ENCODE measurements at places on chromosomes 3 and 15.

DNA sequence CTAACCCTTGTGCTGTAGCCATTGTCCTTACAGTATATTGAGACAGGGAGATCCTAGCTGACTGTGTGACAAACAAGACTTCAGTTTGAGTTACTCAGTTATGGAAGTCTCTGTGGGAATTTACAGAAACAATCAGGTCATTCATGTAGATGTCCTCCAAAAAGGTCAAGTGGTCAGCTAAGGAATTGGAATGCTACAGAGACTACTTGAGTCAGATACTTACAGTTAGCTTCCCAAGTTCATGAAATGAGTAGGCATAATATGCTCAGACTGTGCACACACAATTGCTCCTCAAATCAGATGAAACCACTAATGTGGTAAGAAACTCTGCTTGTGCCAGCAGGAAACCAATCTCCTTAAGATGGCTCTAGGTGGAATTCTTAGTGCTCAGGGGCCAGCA, 985.7 kb downstream of the NSUN3 start:
- DNase-seq: no peak

DNA sequence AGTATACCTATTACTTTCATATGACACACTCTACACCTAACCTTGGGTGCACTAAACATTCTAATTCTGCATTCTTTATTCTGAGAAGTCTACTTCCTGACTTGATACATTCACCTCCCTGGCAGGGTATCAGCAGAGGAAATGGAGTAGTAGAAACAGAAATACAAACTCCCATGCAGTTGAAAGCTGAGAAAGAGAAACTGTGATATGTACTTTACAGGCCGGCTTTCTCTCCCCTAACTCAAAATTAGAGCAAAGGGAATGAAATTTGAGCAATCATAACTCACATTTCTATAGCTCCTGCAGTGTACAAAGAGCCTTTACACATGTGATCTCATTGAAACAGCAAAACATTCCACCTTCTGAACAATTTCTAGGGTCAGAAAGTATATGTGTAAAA, 135.5 kb upstream of the COL8A1 start:
- DNase-seq: no peak

GRCh38 chr3:154126651-154127050, 5.5 kb downstream of the ARHGEF26 start:
- DNase-seq: no peak

DNA sequence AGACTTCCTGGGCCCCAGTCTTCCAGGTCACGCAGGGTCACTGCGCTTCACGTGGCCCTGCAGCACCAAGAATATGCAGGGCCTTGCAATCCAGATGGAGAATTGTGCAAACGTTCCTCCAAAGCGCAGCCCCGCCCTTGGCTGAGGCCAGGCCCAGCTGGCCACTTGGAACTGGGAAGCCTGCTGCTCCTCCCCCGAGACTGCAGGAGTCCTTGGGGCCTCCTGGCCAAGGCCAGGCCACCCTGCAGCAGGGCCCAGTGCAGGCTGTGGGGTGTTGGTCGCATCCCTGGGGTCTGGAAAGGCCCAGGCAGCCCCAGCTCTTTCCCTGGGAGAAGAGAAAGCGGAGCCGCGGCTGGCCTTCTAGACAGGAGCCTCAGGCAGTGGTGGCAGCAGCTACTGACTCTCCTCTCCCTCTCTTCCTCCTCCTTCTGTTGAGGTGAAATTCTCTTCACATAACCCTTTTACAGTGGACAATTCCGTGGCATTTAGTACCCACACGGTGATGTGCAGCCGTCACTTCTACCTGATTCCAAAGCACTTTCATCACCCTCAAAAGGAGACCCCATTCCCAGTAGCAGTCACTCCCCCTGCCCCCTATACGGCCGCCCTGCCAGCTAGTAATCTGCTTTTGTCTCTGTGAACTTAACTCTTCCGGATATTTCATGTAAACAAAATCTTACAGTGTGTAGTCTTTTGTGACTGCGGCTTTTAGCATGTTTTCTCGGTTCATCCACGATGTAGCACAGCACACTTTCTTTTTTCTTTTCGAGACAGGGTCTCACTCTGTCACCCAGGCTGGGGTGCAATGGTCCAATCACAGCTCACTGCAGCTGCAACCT, 103.9 kb downstream of the TMEM266 start:
- DNase-seq: no peak

DNA sequence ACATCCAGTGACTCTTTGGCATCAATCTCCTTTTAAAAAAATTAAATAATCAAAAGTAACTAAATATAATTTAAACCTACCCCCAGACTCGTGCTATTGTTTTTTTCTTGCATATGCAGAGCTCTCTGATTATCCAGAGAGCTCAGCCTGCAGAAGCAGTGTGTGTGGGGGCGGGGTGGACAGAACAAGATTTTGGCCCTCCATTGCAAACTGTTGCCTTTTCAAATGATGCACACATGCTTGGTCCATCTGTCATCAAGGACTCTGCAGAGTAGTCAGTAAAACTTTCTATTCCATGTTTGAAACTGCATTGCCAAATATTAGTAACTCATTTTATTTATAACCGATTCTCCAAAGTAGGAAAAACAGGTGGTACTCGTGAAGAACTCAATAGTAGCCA, 28.6 kb upstream of the STXBP5L start:
- no peak for DNase-seq

- DNase-seq: no peak
Observed at GRCh38 chr3:56932866-56933265, 127.6 kb upstream of the SPATA12 start.

GRCh38 chr3:185732782-185733181, 92.1 kb downstream of the IGF2BP2 start:
- DNase-seq: no peak

DNA sequence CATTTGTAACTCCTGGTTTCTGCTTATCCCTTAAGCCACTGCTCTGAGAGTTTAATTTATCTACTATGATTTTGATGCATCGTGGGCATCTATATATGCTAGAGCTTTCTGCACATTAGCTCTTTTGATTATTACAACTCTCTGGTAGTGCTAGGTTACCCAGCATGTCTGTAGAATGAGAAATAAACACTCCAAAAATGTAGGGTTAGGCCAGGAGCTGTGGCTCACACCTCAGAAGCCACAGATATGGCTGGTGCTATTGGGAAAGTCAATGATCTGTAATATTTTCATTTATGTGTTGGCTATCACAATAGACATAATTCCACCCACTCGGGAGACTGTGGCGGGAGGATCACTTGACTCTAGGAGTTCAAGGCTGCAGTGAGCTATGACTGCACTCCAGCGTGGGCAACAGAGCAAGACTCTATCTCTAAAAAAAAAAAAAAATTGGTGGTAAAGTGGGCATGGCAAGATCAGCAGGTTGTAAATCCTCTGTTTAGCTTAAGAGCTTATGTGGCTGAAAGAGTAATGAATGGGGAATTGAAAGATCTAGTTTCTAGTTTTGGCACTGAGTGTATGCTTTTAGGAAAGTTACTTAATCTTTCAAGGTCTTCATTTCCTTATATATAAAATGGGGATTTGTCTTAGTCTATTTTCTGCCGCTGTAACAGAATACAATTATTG, 6.3 kb downstream of the TIGIT start:
- no peak for DNase-seq

DNA sequence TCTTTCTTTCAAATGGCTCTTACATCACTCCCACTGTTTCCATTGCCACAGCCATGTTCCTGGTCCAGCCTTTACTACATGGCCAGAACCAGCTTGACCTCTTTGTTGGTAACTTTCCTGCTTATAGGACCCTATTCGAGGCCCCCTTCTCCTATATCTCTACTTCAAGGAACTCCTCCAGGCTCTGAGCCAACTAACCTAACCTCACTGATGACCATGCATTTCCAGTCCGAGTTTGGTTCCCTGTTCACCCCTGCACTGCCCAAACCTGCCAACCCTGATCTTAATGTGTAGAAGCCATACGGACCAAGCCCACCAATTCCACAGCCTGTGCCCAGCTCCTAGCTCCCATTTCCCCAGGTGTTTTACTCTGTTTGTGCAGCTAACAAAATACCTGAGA, 38.4 kb upstream of the TIPARP start:
- DNase-seq: no peak

DNA sequence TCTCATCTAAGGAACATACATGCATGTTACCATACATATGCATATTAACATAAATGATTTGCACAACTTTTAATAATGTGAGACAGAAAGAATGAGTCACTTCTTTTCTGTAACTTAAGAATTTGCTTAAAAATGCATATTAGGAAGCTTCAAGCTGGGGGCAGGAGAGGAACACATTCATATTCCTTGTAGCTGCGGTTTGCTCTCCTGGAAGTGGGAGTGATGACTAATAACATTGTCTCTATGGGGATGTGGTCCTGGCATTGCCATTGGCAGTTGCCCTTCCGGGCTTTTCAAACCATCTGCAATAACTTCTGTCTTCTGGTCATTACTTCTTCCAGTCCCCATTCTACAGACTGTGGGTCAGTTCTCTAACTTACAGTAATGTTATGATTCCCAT, 15.6 kb downstream of the CHST2 start:
- peak; percentile 48 for DNase-seq

- no peak for DNase-seq
Observed at GRCh38 chr15:80984856-80985255, 4.8 kb downstream of the MESD start.

GRCh38 chr3:50262778-50263177, 6.2 kb upstream of the SEMA3B start:
- DNase-seq: no peak

DNA sequence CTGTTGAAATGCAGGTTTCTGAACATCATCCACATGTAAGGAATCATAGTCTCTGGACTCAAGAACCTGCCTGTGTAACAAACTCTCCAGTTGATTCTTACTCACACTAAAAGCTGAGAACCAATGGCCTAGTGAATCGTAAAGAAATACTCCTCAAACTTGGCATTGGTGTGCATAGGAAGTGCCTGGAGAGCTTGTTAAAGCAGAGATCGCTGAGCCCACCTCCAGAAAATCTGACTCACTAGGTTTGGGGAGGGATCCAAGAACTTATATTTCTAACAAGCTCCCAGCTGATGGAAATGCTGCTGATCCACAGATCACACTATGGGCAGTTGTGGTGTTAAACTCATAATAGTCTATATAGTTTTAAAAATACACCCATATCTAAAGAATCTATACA, 55.8 kb upstream of the LMCD1 start:
- DNase-seq: peak; percentile 39

DNA sequence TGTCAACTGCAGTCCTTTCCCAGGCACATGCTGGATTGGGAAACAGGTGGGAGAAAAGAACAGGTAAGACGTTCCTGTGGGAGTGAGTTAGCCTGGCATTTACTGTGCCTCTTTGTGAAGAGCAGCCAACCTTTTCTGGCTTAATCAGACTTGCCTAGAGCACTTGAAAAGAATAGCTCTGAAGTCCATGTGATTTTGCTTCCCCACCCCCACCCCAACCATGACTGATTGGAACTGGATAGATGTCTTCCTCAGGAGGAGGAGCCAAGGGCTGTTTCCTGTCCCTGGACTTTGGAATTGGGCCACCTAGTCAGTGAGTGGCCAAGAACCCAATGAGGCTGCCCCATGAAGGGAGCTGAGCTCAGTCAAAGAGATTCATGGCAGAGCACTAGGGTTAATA, 4.7 kb upstream of the TMEM41A start:
- DNase-seq: no peak

GRCh38 chr15:77905301-77905920, 172.1 kb downstream of the TBC1D2B start:
- DNase-seq: no peak

DNA sequence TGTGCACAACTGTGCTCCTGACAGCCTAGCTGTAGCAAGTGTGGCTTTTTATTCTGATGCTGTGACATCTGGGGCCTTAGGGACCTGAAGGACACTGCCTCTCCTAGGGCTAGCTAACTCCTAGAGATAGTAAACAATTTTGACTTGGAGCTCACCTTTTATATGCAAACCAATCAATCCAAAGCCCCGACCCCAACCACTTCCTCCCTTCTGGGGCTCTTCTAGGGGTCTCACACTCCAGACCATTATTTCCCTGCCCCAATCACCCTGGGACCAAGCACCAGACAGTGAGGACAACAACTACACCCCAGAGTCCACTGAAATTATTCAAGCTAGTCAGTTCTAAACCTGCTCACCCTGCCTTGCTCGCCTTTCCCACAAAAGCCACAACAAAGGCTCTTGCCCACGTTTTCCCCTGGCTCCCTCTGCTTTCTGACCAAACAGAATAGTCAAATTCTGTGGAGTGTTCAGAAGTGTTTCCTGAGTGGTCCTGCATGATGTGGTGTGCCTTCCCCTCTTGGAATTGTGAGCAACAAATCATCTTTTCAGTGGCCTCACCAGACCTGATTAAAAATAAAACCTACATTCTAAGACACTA, 84.2 kb upstream of the WNT5A start:
- DNase-seq: no peak

DNA sequence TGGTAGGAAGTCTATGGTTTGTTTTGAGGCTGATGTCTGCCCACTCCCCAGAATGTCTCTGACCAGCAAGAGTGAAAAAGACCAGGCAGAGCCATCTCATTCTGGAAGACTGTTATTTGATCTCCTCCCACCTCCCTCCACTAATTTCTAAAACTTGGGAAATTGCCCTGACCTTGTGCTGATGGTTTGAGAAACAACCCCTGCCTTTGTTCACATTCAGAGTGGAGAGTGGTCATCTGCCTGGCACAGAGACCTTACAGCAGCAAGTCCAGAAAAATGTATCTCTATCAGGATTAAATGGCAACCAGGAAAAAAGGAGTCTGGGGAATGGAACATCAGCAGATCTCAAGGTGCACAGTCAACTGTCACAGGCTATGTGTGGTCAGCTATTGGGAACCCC, 25.7 kb downstream of the SPATA12 start:
- no peak for DNase-seq

GRCh38 chr3:45345846-45346580, 42.4 kb upstream of the LARS2 start:
- no peak for DNase-seq

- no peak for DNase-seq
Observed at GRCh38 chr3:133851931-133852330, 43.8 kb downstream of the RAB6B start.

- DNase-seq: no peak
Observed at GRCh38 chr3:59758672-59759071, 708.8 kb upstream of the CFAP20DC start.

GRCh38 chr3:49454458-49454857, 15.6 kb upstream of the DAG1 start:
- no peak for DNase-seq

All from epithelial cell of prostate (primary cell).